ENCODE measurements at places on chromosomes 12 and 14.

DNA sequence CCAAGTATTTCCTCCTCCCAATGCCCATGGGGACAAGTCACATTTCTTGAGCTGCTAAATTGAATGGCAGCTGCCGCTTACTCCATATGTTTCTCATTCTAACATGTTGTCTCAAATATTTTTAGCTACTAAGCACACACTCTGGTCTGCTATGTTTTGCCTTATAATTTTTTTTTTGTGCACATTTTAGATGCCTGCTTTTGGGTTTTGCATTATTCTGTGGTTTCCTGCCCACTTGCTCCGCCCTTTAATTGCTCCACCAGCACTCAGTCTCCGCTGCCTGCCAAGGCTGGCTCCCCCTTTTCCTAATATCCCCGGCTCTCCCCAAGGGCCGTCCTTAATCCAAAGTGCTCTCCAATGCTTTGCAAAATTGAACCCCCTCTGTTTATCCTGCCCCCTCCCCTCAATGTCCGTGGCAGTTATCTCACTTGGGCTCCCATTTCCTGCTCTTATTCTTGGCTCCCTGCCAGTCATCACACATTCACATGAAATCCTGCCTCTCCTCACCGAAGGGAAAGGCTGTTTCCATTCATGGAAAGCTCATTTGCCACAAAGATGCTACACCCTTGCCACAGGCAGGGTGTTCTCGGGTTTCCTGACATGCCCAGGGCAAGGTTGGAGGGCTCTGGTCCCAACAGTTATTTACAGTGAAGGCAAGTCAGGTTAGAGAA lies 79.4 kb downstream of the C12orf75 start:
- no peaks in the 10 kb centered on the region for H3K36me3 ChIP-seq
- H3K4me1 ChIP-seq: peaks cover 11% of the 10 kb centered on the region
- DNase-seq: no peak

GRCh38 chr14:24032727-24033418 lies 18.9 kb upstream of the CARMIL3 start:
- H3K27ac ChIP-seq: no peak overlapping the region
- H3K36me3 ChIP-seq: peaks cover 1% of the 10 kb centered on the region
- H3K4me3 ChIP-seq: no peak overlapping the region
- H3K27me3 ChIP-seq: peaks cover 7% of the 10 kb centered on the region
- H3K4me1 ChIP-seq: peaks cover 14% of the 10 kb centered on the region
- DNase-seq: no peak

DNA sequence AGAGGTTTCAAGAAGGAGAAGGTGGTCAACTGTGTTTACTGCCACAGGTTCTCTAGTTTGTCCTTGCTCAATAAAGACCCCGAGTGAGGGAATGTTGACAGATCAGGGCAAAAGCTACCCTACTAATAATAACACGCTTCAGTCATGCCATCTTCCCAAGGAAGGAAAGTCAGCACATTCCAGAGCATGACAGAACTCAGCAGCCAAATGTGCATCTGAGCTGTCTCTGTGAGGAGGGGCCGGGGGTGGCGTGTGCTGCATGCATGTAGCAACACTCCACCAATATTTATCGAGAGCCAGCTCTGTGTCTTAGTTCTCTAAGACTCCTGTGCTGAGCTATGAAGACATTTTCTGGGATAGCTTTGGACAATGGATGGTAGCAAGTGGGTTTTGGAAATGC lies 260.4 kb downstream of the DPF3 start:
- no peak for DNase-seq
- H3K27me3 ChIP-seq: peaks cover 8% of the 10 kb centered on the region
- H3K36me3 ChIP-seq: no peaks in the 10 kb centered on the region
- no peak overlapping the region for H3K27ac ChIP-seq
- no peak overlapping the region for H3K4me3 ChIP-seq

DNA sequence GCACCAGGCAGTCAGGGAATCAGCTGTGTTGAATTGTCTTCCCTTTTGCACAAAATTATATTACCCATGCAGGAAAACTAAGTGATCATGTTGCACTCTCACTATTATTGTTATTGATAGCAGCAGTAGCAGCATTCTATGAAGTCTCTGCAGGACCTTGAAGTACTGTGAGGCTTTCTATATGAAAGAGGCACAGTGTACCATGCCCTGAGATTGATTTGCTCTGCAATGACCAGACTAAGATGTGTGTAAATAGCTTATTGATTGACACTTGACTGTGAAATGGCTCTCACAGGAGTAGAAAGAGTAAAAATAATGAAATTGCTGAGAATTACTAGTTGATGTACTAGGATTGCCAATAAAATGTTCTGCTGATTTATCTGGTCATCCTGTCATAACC lies 99.9 kb downstream of the KICS2 start:
- peaks cover 21% of the 10 kb centered on the region for H3K27me3 ChIP-seq
- no peak overlapping the region for H3K4me3 ChIP-seq
- DNase-seq: no peak
- no peaks in the 10 kb centered on the region for H3K4me1 ChIP-seq
- H3K27ac ChIP-seq: no peak overlapping the region

- H3K4me3 ChIP-seq: peak overlapping the region; percentile 90
- DNase-seq: no peak
- peaks cover 69% of the 10 kb centered on the region for H3K4me1 ChIP-seq
- peak overlapping the region; percentile 34 for H3K27ac ChIP-seq
These were observed 30.5 kb downstream of the CLEC2D start for GRCh38 chr12:9699898-9700605.

DNA sequence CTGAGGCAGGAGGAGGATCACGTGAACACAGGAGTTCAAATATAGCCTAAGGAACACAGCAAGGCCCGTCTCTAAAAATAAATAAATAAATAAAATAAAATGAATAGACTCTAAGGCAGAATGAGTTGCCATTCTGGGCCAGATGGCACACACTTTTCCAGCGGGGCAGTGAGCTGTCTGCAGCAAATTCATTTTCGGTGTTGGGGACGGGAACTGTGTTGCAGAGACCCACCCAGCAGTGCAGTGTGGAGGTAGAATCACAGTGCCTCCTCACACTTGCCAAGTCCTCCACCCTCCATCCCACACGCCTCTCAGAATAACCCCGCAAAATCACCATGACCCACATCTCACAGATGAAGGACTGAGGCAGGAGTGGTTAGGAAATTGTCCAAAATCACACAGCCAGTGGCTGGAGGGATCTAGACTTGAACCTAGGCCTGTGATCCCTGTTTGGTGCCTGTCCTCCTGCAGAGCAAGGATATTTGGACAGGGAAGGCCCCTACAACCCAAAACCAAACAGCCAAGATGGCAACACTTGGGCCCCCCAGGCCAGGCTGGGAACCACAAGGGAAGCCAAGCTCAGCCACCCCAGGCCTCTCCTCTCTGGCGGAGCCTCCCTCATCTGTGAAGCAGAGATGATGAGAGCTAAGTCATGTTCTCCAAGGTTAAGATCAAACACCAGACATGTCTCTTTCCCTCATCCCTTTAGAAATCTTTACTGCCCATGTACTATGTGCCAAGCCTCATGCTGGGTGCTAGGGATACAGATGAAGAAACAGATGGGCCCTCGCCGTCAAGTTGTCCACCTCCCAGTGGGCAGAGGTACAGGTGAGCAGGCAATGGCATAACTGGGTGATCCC lies 152.7 kb downstream of the DPF3 start:
- no peak for DNase-seq
- H3K27ac ChIP-seq: no peak overlapping the region
- no peaks in the 10 kb centered on the region for H3K27me3 ChIP-seq

DNA sequence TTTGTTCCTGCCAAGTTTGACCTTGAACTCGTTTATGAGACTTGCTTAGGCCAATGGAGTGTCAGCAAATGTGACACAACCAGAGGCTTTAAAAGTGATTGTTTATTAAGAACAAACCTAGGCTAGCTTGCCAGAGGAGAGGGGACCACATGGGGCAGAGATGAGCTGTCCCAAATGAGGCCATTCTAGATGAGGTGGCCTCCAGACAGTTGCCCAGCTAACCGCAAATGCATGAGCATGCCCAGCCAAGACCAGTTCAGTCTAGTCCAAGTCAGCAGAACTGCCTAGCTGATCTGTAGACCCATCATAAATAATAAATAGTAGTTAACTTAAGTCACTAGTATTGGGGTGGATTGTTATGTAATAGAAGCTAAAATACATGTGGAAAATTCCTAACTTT lies 172.8 kb upstream of the DYRK2 start:
- peaks cover 8% of the 10 kb centered on the region for H3K27me3 ChIP-seq
- peaks cover 15% of the 10 kb centered on the region for H3K4me1 ChIP-seq
- no peak overlapping the region for H3K27ac ChIP-seq

DNA sequence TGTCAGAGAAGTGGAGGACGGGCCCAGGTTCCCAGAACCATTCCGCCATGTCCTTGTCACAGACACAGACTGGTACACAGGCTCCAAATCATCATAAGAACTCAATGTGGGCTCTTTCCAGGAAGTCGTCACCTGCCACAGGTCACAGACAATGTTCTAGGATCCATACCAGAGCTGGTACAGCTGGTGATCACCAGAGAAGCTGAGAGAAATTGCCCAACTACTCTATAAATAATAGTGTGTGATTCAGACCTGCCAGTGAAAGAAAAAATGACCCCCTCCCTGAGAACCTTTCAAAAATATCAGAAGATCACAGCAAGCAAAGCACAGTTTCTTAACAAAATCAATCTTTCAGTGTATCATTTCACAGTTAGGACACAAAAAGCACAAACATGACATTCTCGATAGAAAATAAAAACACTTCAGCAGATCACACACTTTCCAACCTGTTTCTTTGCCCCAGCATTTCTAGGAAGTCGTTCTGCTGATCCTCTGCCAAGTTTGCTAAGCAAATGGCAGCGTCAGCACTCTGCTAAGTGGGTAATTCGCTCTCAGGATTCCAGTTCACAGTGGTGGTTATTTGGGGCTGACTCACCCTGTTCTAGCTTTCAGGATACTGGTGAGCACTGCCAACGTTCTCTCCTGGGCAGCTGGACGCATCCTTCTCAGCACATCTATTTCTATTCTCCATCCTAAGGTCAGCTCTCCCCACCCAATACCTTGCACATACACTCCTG lies 223.3 kb upstream of the SFSWAP start:
- peaks cover 9% of the 10 kb centered on the region for H3K4me1 ChIP-seq
- no peaks in the 10 kb centered on the region for H3K36me3 ChIP-seq
- no peak overlapping the region for H3K4me3 ChIP-seq
- no peaks in the 10 kb centered on the region for H3K27me3 ChIP-seq
- no peak for DNase-seq

DNA sequence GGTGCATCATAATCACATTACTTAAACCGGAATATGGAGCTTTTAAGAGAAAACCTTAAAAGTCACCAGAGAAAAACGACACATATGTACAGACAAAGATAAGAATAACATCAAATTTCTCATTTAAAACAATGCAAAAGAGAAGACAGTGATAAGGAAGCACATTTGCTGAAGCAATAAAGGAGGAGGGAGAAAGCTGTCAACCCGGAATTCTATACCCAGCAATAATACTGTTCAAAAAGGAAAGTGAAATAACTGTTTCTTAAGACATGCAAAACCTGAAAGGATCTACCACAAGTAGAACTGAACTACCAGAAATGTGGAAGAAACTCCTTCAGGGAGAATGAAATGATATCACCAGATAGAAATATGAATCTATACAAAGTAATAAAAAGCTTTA lies 15.4 kb downstream of the SLC6A13 start:
- DNase-seq: no peak
- H3K36me3 ChIP-seq: peaks cover 5% of the 10 kb centered on the region
- no peaks in the 10 kb centered on the region for H3K4me1 ChIP-seq

- DNase-seq: peak; percentile 87
- no peak overlapping the region for H3K27ac ChIP-seq
- peak overlapping the region; percentile 63 for H3K4me3 ChIP-seq
These were observed 81.2 kb downstream of the IRF2BPL start for GRCh38 chr14:76947078-76947837.

DNA sequence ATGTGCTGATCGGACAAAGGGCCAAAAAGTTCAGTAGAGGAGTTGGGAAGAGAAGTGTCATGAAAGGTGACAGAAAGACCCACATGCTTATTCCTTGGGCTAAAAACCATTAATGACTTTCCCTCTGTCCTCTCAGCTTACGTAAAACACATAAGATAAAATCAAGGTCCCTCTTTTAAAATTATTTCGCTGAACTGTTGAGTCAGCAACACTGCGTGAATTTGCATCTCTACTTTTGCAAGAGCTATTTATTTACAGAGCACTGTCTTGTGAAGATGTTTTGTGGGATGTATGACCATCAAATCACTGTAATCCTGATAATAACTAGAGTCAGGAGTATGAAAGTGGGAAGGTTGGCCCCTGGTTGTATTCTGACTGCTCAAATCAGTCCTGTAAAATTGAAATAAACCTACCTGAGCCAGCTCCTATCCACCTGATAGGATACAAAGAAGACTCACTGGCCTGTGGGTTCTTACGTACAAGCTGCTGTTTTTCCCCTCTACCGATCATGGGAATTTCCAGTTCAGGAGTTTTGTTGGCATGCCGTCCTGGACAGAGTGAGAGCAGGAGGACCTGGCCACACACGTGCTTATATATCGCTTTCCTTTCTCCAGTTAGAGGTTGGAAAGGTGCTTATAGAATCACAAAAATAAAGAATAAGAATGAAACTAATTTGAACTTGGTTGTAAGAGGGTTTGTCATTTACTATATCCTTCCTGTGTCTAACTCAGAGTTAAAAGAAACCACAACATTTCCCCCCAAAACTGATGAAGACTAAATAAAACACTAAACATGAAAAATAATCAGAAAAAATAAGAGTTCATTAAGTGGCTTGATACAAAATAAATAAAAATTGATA lies 42.9 kb downstream of the IFNG-AS1 start:
- H3K36me3 ChIP-seq: peaks cover 2% of the 10 kb centered on the region
- DNase-seq: no peak
- peak overlapping the region; percentile 84 for H3K27ac ChIP-seq
- no peaks in the 10 kb centered on the region for H3K27me3 ChIP-seq

- no peak for DNase-seq
- H3K4me1 ChIP-seq: peaks cover 25% of the 10 kb centered on the region
- H3K27me3 ChIP-seq: peaks cover 55% of the 10 kb centered on the region
- H3K4me3 ChIP-seq: peak overlapping the region; percentile 60
These were observed 3.2 kb downstream of the PRPH start for GRCh38 chr12:49298160-49298559.

DNA sequence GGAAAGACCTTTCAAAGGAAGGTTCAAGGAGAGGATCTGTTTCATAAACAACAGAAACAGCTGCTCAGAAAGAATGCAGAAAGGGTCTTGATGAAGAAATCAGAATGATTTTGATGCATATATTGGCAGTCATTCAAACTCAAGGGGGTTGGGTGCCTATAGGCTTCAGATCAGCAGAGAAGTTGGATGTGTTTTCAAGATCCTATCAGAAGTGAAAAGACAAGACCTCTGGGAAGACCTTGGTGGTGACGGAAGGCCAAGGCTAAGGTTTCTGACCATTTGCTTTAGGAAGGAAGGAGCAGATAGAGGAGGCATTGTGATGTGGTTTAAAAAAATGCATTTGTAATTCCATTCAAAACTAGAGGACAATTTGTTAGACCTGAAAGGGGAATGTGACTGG lies 15.2 kb upstream of the PTPRB start:
- H3K4me3 ChIP-seq: no peak overlapping the region
- no peaks in the 10 kb centered on the region for H3K27me3 ChIP-seq
- H3K4me1 ChIP-seq: no peaks in the 10 kb centered on the region
- no peak for DNase-seq

- no peaks in the 10 kb centered on the region for H3K4me1 ChIP-seq
- no peak for DNase-seq
- H3K27ac ChIP-seq: no peak overlapping the region
- H3K36me3 ChIP-seq: no peaks in the 10 kb centered on the region
- no peaks in the 10 kb centered on the region for H3K27me3 ChIP-seq
- no peak overlapping the region for H3K4me3 ChIP-seq
These were observed 71.7 kb downstream of the KCNC2 start for GRCh38 chr12:75137896-75138295.
